ENCODE measurements at places on chromosomes 3 and 15.

DNA sequence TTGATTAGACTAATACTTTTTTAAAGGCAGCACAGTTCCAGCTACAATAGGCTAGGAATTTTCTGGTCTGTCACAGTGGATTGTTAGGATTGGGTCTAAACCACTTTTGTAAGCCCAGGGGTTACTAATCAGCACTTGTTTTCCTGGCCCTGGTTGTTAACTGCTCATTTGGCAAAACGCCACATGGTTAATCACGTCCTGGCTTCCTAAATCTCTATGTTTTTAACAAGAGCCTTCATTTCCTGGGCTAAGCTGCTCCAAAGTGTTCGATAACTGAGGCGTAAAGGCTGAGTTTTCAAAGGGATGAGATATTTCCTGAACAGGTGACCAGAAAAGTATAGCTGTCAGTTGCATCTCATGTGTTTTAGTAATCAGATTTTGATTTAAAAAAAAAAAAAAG, 38.9 kb upstream of the CLRN1 start:
- no peak for DNase-seq

- no peak for DNase-seq
Measured at GRCh38 chr3:179673523-179673922, 20.7 kb downstream of the USP13 start.

- peak; percentile 1 for DNase-seq
Measured at GRCh38 chr3:72177075-72178050, 392.4 kb upstream of the PROK2 start.

- DNase-seq: peak; percentile 2
Measured at GRCh38 chr3:43468133-43468532, 153.7 kb downstream of the ANO10 start.

GRCh38 chr15:99673111-99673510, 60.1 kb downstream of the LYSMD4 start:
- DNase-seq: no peak

DNA sequence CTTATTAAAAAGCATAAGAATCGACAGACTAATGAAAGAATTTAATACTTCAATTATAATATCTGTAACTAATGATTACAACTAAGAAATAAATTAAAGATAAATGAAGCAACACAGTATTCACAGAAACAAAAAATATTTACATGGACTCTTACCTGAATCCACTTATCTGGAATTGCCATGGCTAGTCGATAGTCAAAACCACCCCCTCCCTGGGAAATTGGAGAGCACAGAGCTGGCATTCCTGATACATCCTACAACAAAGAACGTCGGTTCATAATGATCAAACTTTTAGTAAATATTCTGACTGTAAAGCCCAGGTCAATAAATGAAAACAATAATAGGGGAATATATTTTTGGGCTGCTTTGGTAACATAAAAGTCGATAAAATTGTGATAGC, 175.5 kb downstream of the GBE1 start:
- DNase-seq: no peak

- DNase-seq: no peak
Measured at GRCh38 chr15:100729461-100729860, 127.1 kb downstream of the ASB7 start.

GRCh38 chr15:71730277-71731144, 79.8 kb upstream of the NR2E3 start:
- DNase-seq: peak; percentile 72

DNA sequence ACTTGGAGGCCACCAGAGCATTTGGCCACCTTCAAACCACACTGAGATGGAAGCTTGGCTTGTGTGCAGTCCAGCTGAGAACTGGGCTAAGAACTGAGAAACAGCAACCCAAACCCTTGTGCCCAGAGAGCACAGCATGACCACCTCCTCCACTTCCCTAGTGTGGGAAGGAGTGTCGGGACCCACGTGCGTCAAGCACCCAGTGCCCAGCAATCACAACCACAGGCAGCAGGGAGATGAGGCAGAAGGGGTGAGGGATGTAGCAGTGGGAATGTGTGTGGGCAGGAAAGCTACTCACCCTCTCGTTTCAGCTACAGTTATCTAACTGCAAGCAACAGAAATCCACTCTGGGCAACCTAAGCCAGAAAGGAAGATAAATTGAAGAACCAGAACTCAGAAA, 25.0 kb upstream of the RFTN1 start:
- DNase-seq: no peak

DNA sequence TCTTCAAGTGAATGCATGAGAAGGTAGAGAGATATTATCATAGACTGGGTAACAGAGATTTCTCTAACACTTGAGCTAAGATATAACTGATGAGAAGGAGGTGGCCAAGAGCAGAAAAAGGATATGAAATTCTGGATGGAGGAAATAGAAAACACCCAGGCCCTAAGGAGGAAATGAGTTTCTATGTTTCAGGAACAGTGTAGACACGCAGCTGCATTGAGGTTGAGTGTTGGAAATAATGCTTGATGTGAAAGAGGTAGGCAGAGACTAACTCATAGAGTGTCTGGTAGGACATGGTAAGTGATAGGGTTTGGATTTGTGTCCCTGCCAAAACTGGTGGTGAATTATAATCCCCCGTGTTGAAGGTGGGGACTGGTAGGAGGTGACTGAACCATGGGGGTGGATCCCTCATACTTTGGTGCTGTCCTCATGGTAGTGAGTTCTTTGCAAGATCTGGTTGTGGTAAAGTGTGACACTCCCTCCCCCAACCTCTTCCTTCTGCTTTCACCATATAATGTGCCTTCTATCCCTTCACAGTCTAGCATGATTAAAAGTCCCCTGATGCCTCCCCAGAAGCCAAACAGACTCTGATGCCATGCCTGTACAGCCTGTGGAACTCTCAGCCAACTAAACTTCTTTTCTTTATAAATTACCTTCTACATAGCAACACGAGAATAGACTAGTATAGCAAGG, 787.3 kb downstream of the EDEM1 start:
- no peak for DNase-seq

DNA sequence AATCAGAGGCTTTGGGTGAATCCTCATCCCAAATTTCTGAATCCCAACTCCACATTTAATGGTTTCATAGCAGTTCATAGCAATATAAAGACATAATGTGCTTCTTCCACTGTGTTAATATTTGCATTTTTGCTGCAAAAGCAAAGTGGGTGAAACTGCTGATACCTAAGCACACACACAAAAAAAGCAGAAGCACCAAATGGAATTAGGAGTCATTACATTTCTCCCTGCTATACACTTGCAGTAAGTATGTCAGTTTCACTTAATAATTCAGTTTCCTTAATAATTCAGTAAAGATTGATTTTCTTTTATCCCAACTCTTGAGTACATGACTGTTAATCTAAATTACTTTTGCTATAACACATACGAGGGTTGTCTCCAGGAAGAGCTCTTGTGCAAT, 48.9 kb upstream of the ALCAM start:
- DNase-seq: no peak

DNA sequence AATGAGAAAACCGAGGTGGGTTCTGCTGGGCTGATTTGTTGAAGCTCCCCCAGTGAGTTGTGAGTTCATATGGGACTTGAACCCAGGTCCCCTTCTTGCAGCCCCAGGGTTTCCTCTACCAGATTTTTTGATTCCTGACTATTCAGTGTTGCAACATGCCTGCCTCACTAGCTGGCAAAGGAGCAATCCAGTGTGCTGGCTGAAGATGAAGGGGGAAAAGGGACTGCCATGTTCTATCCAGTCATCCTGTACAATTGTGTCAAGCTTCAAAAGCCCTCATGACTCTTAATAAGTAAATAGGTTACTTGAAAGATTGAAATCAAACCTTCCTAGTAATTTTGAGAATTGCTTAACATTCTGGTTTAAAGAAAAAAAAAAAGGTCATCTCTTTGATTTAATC, 211.5 kb upstream of the TP63 start:
- DNase-seq: peak; percentile 21

DNA sequence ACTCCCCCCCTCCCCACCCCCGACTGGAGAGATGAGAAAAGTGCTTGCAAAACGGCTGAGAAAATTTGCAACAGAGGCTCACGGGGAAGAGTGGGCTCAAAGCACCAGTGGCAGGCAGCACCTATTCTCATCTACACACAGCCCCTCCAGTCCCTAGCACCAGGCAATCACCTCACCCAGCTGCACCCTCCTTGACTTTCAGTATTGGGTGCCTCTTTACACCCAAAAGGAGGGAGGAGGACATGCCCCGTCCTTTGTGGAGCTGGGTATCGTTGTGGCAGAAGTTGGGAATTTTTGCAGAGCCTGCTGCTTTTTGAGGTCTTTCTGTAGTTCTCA, 182.8 kb upstream of the TOPAZ1 start:
- DNase-seq: no peak

DNA sequence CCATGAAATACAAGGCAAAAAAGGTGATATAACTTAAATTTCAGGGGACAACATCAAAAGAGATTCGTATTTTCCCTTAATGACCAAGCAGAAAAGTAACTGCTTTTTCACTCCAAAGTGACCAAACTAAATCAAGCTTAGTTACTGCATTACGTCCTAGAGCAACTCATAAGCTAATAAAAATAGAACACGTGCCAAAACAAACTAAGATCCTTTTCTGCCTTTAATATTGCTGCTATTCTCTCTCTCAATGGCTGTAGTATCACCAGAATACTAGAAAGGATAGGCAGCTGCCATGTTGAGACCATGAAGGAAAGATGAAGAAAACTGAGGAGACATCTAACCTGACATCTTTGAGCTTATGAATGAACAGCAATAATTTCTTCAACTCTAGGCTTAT, 43.3 kb downstream of the UBXN7 start:
- no peak for DNase-seq

DNA sequence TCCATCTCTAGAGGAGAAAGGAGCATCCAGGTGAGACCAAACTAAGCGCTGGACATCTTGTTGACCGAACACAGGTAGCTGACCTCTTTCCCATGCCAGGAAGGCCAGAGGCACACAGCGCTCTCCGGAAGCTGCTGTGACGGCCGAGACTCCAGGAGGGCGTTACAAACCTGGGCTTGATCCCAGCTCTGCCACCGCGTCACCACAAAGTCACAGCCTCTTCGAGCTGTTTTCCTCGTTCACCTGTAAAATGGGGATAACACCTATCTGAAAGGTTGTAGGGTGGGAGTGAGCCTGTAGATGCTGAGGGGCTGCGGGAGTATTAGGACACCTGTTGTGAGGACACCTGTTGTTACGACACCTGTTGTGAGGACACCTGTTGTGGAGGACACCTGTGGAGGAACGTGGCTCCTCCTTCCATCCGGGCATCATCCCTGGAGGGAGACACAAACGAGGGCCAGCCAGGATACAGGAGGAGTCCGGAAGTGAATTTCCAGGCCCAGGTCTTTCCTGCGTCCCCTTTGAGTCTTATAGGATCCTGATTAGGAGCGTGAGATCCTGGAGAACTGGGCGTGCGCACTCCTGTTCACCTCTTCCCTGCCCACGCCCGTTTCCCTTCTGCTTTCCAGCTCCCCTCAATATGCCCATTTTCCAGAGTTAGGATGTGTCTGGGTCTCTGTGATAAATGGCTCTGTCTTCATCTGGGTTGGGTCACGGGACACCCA, 2.3 kb upstream of the MUC4 start:
- DNase-seq: peak; percentile 16

DNA sequence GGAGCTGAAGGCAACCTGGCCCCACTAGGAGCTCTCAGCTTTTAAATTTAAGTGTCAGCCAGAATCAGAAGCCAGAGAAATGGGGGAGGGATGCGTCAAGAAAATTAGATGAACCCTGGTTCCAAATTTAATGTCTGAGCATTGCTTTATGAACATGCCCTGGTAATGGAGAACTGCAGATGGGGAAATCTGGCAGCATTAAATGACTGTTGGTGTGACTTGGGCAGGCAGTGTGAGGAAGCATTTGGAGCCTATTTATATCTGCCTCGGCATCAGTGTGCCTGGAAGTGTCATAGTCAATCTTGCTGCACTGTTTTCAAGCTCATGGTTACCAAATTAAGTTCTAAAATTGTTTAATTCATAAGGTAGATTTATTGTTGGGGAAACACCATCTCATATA, 29.0 kb downstream of the NME9 start:
- DNase-seq: no peak

DNA sequence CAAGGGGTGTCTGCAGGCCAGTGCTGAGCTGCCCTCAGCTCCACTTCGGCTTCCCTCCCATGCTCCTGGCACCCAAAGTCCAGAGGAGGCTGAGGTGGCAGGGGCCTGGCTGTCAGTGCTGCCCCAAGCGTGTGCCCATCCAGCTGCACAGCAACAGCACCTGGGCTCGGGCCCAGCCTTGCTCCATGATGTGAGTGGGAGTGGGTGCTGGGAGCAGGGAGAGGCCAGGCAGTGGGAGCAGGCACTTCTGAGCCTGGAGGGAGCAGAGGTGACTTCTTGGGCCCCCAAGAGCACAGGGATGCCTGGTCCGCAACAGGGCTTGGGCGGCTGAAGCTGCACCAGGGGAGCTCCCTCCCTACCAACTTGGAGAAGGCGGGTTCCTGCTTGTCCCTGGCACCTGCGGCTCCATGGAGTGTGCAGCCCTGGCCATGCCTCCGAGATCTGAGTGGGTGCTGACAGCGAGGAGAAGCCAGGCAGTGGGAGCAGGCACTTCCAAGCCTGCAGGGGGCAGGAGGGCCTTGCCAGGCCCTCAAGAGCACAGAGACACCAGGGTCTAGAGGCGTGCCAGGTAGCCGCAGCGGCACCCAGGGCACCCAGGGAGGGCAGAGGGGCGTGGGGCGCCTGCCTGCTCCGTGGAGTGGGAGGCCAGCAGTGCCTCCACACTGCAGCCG, 366.7 kb upstream of the SGO1 start:
- no peak for DNase-seq

GRCh38 chr3:149906036-149906435, 64.7 kb downstream of the PFN2 start:
- DNase-seq: no peak

- DNase-seq: no peak
Measured at GRCh38 chr3:184713521-184713920, 1.7 kb upstream of the MAGEF1 start.

DNA sequence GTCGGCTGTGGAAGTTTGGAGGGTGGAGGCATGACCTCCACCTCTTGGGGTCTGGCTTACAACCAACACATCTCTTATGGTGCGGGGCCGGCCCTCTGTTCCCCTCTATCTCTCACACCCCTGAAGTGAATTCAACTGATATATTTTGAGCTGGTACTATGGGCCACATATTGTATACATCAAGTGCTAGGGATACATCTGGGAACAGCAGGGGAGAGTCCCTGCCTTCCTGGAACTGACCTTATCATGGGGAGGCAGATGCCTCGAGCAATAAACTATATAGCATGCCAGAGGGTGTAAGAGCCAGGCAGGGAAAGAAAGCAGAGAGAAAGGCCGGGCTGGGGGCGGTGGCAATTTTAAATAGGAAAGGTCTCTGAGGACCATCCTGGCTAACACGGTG, 60.4 kb upstream of the TRPM1 start:
- DNase-seq: no peak

DNA sequence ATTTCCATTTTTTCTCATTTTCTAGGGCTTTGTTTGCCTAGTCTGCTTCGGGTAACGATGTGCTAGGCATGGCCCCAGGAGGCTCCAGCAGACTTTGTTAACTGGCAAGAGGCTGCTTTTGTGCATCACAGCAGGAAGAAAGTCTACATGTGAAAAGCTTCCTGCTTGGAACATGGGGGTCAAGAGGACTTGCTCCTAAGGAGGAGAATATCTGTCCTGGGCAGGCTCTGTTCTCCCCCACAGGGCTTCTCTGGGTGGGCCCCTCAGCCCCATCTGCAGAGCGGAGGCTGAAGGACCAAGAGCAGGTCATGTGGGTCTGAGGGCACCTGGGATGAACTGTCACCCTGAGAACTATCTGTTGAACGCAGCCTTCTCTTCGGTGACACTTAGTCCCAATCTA, 94.7 kb downstream of the CCNL1 start:
- DNase-seq: no peak

All from DMS53 (cell line).